Kidney epithelial cell (primary cell): ENCODE measurements at places on chromosomes 7 and 10. TPM values are rescaled to one million over a fixed set of nuclear protein-coding genes. Genes with fewer than 3 reads are reported as not detected.

GRCh38 chr10:72164617-72165016 is 51.2 kb upstream of the ANAPC16 start:
- no peak for DNase-seq

DNA sequence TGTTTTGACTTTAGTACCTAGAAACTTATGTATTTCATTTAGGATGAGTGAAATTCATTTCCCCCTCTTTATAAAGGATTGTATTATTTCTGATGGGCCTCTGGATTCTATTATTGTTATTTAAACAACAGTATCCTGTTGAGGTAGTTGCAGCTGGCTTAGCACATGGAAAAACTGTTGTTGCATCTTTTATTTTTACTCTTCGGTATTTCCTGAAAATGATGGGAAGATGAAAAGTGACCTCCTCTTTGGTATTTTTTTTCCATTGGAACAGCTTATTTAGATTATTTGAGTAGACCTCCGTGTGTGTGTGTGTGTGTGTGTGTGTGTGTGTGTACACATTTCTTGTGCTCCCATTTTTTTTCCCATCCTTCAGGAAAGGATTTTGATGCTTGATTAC is 129.8 kb downstream of the PRKG1 start:
- DNase-seq = no peak

DNA sequence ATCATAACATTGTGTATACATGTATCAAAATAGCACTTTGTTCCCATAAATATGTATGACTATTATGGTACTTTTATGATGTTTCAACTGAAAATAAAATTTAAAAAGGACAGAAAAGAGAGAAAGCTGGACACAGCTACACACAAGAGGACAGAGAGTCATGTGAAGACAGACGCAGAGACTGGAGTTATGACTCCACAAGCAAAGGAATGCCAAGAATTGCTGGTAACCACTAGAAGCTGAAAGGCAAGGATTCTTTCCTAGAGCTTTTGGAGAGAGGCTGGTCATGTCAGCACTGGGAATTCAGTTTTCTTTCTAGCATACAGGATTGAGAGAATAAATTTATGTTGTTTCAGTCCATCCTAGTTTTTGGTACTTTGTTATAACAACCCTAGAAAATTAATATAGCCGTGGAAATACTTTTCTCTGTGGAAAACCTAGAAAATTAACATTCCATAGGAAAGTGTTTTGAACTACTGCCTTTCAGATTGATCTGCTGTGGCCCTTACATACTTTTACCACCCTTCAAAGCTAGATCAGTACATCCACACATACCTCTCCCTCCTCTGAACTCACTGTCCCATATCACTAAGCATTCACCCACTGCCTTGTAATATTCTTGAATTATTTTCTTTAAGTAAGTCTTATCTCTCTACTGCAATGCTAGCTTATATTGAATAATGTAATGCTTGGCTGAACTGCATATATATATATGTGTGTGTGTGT is 575.3 kb downstream of the IPMK start:
- DNase-seq = peak; percentile 86

The DYDC2 gene
- total RNA-seq = 0.14 and 3.0 TPM in 2 replicates

DNA sequence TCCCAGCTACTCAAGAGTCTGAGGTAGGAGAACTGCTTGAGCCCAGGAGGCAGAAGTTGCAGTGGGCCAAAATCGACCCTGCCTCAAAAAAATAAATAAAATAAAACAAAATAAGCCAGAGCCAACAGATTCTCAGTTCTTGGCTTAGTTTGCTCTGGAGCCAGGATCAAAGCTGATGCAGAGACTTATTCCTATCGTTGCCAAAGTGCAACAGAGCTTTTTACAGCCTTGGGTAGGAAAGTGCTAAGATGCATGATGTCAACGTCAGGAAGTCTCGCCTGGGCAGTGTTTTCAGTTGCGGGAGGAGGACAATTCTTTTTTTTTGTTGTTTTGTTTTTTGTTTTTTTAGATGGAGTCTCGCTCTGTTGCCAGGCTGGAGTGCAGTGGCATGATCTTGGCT is 43.8 kb upstream of the CYTH3 start:
- DNase-seq = no peak

GRCh38 chr7:20541608-20542349 is 73.7 kb upstream of the ABCB5 start:
- no peak for DNase-seq
